Stimulated activated CD8-positive, alpha-beta memory T cell treated with anti-CD3 and anti-CD28 coated beads, Interleukin-4, amount 100 ng/mL, for 4 hours (primary cell): ENCODE measurements at places on chromosomes 2 and 18.

DNA sequence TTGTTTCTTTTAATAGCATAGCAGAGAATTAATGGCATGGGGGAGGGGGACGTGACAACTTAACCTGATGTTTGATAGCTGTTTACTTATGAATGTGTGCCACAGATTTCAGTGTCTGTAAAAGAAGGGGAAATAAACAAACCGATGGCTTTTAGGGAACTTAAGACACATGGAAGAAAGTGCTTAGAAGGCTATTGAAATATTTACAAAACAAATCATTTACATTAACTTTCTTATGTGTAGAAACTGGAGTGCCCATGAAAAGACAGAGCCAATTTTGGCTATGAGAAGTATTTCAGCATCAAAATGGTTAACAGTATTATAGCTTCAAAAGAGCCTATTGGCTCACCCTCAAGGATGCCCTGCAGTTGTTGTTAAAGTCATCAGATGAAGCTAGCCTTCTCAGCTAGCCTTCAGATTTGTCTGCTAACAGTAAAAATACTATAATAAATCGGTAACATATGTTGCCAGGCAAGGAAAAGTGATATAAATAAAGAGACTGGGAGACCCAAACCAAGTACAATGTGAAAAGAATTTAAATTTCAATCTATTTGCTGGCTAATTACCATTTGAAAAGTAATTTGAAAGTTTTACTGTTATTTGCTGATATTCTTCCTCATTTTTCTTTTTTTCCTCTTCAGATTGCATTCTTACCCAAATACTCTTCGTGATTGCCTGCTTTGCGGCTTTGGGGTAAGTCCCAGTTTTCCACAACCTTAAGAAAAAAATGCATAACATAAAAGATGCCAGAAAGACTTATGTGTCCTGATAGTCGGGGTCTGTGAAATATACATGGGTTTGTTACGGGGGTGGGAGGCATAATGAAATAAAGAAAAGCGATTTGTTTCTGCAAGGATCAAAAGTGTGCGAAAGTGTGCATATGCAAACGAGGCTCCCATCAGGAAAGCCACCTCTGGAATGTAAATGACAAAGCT lies 256.4 kb downstream of the MEIS1 start:
- DNase-seq, result no peak

- no peak for DNase-seq
These were observed 674.1 kb downstream of the NYAP2 start for GRCh38 chr2:226073496-226074160.

DNA sequence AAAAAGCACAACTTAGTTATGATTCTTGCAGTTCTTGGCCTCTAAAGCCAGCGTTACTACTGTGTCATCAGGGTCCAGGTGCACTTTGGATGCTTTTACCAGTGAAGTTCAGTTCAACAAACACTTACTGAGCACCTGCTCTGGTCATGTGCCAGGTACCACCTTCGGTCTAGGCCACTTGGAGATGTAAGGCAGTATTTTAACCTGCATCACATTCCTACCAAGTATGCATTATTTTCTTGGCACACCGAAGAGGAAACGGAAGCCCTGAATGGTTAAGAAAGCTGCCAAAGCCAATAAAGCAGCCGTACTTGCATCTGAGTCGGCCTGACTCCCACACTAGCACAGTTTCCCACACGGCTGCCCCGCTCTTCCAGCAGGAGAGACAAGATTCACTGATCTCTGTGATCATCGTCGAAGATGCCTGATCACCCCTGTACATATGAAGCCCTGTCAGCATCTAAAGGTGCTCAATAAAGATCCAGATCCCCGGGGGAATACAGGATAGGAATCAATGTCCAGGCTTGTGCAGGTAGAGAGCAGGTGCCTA lies 427.1 kb downstream of the EIPR1 start:
- DNase-seq, result no peak

GRCh38 chr2:82282111-82282882 lies 1977.7 kb upstream of the LRRTM1 start:
- DNase-seq, result no peak

DNA sequence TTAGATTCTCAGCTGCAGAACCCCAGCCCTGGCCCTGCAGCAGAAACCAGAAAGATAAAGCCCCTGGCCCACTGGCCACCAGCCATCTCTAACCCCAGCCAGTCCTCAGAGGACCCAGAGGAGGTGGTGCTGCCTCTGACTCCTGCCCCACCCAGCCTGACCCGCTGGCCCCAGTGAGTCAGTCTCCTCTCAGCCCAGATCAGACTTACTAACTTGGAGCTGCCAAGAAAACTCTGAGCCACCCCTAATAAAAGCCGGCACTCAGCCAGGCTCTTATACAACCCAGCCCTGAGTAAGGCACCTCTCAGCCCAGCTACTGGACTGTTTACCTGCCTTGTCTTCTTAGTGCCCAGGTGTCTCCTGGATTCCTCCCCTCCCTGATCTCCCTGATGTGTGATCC lies 2.0 kb downstream of the SLC14A2 start:
- no peak for DNase-seq

- DNase-seq, result no peak
These were observed 10.3 kb downstream of the SCN1A start for GRCh38 chr2:166117491-166117890.

GRCh38 chr2:227884511-227884947 lies 13.1 kb downstream of the DAW1 start:
- no peak for DNase-seq

- DNase-seq, result no peak
These were observed 650.5 kb downstream of the GALR1 start for GRCh38 chr18:77899972-77900754.

- DNase-seq, result no peak
These were observed 2.9 kb upstream of the EPAS1 start for GRCh38 chr2:46294176-46294836.

GRCh38 chr2:28232295-28232694 lies 160.4 kb upstream of the FOSL2 start:
- no peak for DNase-seq

GRCh38 chr2:231191896-231192872 lies 6.2 kb upstream of the ARMC9 start:
- no peak for DNase-seq

- no peak for DNase-seq
These were observed 40.8 kb upstream of the MAPRE2 start for GRCh38 chr18:35000457-35000856.

DNA sequence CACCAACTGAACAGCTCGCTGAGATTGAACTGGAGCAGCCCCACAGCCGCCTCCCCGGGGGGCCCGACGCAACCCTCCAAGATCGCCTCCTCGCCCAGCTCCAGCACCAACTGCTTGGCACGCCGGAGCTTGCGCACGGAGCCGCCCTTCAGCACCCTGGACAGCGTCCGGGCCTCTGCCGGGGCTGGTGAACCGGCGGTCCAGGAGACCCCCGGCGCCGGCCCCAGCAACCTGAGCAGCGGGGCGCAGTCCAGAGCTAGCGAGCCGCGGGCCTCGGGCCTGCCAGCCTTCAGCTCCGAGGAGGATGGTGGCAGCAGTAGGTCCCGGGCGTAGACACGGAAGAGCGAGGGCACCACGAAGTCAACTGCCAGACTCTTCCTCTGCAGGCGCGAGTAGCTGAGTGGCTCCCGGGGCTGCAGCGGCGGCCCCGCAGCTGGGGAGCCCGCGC lies 1.2 kb downstream of the ALK start:
- DNase-seq, result no peak

GRCh38 chr2:85887566-85888019 lies 1.2 kb downstream of the ST3GAL5 start:
- DNase-seq, result no peak

DNA sequence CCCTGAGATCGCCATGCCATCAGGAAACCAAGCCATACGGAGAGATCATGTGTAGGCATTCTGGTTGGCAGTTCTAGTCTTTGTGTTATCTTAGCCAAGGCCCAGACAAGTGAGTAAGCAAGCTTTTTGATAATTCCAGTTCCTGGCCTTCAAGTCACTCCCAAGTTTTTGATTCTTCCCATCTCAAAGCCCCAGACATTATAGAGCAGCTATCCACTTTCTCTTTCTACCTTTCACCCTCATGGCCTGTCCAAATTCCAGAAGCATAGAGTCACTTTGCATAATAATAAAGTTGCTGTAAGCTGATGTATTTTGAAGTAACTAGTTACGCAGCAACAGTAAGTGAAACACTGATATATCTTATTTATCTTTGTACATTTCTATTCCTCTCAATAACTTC lies 26.8 kb upstream of the IL1RL1 start:
- no peak for DNase-seq

DNA sequence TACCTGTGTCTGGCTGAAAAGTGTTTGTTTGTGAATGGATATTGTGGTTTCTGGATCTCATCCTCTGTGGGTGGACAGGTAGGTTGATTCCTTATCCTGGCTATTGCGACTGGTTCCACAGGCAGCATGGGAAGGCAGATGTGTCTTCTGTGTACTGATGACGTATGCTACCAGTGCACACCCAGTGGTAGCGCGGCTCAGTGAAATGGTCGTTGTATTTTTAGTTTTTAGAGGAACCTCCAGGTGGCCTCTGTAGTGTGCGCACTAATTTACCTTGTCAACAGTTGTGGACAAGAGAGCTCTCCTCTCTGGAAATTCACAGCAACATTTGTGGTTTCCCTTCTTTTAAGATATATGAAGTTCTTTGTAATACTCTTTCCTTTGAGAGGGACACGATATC lies 52.5 kb downstream of the CCDC74A start:
- no peak for DNase-seq

DNA sequence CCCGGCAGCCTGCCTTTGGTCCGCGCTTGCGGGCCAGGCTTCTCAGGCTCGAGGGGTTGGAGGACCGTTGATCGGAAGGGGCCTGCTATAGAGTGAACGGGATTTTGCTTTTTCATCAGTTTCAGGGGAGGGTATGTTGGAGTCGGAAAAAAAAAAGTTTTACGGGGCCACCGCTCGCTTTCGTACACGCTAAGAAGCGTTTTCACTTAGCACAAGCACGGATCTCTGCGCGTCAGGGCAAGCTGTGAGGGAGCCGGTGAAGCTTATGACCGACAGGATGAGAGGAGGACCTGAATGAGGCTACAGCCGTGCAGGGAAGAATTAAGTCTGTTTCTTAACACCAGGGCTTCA lies 443 bp downstream of the CPSF3 start:
- no peak for DNase-seq

- no peak for DNase-seq
These were observed 56.9 kb downstream of the LPIN2 start for GRCh38 chr18:2956056-2956455.

DNA sequence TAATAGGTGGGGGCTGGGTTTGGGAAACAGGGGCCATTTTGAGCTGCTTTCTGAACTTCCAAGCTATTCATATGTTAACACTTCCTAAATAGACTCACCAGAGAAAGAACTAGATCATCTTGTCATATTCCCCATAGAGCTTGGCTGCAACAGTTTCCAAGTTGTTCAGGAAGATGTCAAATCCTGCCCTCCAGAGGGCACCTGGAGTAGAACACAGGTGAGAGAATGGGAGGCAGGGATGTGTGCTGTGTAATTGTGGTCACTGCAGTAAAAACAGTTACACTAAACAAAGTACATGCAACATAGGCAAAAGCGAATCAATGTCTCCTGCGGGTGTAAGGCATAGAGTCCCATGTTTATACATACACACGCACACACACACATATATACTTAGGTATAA lies 34.5 kb upstream of the LRRC30 start:
- no peak for DNase-seq

GRCh38 chr2:219335373-219335786 lies 2.8 kb upstream of the RESP18 start:
- DNase-seq, result no peak

- DNase-seq, result no peak
These were observed 26.6 kb downstream of the BIN1 start for GRCh38 chr2:127080226-127080937.

GRCh38 chr2:235637896-235638295 lies 144.1 kb downstream of the AGAP1 start:
- no peak for DNase-seq

- DNase-seq, result peak; percentile 43
These were observed 99.1 kb downstream of the ALPK2 start for GRCh38 chr18:58529714-58530354.

- no peak for DNase-seq
These were observed 318.8 kb upstream of the FIGN start for GRCh38 chr2:164054651-164055050.

GRCh38 chr18:48330016-48330991 lies 78.9 kb downstream of the ZBTB7C start:
- no peak for DNase-seq

DNA sequence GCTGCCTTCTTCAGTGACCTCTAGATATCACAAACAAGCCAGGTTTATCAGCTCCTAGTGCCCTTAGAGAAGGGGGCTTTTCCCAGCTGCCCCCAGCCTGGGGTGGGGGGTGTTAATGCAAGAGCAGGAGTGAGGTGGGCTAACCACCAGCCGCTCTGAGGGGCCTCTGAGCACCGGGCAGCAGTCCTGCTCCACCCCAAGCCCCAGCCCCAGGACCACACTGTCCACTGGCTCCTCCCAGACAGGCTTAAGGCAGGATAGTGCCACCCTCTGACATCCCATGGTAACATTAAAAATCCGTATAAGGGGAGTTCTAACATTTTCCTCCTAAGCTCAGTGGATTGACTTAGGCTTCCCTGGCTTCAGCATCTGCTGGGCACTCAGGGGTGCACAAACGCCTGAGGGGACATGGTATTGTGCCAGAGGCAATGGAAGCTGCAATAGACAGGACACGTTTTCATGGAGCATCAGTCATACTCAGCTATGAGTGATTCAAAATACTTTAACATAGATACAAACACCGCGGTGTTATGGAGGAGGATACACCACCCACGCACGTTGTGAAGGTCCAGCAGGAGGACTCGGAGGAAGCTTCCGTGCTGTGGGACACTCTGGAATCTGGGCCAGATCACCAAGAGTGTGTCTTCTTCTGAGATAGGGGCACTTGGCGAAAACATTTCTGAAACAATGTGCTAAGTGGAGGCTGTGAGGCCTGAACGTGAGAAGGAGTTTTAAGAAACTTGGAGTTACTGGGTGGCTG lies 112.7 kb upstream of the EPC2 start:
- no peak for DNase-seq

DNA sequence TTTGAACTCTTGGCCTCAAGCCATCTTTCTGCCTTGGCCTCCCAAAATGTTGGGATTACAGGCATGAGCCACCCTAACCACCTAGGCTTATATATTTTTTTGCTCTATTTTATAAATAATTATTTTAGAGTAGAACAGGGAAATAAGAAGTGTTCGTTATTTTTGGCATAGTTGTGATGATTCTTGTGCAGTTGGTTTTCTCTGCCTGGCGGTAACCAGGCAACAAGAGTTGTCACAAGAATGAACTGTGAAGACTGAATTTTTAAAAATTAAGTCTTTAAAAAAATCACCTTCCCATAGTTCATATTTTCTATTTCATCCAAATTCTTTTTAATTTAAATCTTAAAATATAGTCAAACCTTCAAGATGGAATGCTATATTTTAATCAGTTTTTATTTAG lies 310.2 kb downstream of the ARL6IP6 start:
- no peak for DNase-seq

DNA sequence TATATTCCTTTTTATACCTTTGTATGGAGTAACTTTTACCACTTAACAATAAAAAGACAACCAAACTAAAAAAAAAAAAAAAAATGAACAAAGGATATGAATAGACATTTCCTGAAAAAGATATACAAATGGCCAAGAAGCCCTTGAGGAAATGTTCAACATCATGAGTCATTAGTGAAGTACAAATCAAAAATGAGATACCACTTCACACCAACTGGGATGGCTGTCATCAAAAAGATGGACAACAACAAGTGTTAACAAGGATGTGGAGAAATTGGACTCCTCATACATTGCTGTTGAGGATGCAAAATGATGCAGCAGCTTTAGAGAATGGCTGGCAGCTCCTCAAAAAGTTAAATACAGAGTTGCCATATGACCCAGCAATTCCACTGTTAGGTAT lies 22.6 kb upstream of the SCYGR2 start:
- DNase-seq, result no peak

GRCh38 chr2:36743954-36744353 lies 47.4 kb downstream of the VIT start:
- no peak for DNase-seq

GRCh38 chr2:56534321-56534720 lies 350.5 kb downstream of the CCDC85A start:
- no peak for DNase-seq
